ENCODE measurements at places on chromosomes 6 and 20. TPM values are rescaled to one million over a fixed set of nuclear protein-coding genes. Genes with fewer than 3 reads are reported as not detected.

PACSIN1 gene
- polyA plus RNA-seq, result 1.1 TPM

GRCh38 chr20:19978511-19979210, 38.5 kb upstream of the NAA20 start:
- DNase-seq, result no peak

TSPO2 gene
- 0.70 TPM for polyA plus RNA-seq

DNA sequence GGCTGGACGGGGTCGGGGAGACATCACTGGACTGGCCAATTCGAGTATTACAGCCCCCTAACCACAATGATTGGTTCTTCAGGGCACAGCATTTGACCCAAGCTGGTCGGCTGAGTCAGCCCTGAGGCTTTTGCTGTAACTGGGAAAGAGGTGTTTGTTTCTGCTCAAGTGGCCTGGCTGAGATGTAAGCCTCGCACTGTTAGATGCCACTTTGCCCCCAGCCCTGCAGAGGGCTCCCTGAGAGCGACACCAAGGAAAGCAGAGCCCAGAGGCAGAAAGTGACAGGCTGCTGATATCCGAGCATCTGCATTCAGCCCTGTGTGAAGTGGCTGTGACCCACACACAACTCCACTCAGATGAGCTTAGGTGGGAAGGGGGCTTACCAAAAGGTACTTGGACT, 19.4 kb downstream of the ERGIC3 start:
- no peak for DNase-seq

- DNase-seq, result no peak
These were observed 309.7 kb upstream of the AGPAT4 start for GRCh38 chr6:161583584-161583983.

CTNNBL1 gene
- polyA plus RNA-seq, result 26.3 TPM

LPA gene
- polyA plus RNA-seq, result not detected

GRCh38 chr6:37225350-37226169, 32.0 kb upstream of the TBC1D22B start:
- DNase-seq, result no peak

- no peak for DNase-seq
These were observed 82.8 kb upstream of the CDYL start for GRCh38 chr6:4693173-4693970.

GRCh38 chr6:110390404-110390803, 25.0 kb downstream of the DDO start:
- no peak for DNase-seq

- DNase-seq, result no peak
These were observed 740 bp downstream of the TRIM15 start for GRCh38 chr6:30163918-30164654.

GRCh38 chr20:64237316-64237715, 18.2 kb upstream of the PCMTD2 start:
- no peak for DNase-seq

DNA sequence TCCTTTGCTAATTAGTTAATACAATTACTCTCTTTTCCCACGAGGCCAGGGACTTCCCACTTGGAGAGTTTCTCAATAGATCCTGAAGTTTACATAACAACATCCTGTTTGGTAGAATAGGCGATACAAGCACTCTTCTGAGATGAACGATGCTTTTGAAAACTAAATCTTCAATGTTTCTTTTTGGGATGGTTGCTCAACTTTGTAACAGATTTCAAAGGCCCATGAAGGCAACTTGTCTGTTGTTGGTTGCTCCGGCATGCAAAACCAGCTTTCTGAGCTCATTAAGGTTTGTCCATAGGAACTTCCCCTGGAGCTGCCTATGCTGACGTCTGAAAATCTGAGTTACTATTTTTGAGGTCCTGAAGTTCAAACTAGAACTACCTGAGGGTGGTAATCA, 25.9 kb upstream of the ROS1 start:
- no peak for DNase-seq

- DNase-seq, result no peak
These were observed 594.2 kb upstream of the CHD6 start for GRCh38 chr20:42212391-42212790.

DNA sequence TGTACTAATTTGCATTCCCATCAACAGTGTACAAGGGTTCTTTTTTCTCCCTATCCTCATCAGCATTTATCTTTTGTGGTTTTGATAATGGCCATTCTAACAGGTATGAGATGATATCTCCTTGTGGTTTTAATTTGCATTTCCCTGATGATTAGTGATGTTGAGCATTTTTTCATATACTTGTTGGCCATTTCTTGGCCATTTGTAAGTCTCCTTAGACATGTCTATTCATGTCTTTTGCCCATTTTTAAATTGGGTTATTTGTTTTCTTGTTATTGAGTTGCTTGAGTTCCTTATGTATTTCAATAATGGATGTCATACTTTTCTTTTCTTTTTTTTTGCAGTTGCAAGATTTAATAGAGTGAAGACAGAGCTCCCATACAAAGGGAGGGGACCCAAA, 17.8 kb downstream of the FOXQ1 start:
- no peak for DNase-seq

- DNase-seq, result no peak
These were observed at the start of gene DST for GRCh38 chr6:56642366-56643261. DST (minus strand) TSS chr6:56642889.

SLC2A10 gene
- polyA plus RNA-seq, result 16.1 TPM

DNA sequence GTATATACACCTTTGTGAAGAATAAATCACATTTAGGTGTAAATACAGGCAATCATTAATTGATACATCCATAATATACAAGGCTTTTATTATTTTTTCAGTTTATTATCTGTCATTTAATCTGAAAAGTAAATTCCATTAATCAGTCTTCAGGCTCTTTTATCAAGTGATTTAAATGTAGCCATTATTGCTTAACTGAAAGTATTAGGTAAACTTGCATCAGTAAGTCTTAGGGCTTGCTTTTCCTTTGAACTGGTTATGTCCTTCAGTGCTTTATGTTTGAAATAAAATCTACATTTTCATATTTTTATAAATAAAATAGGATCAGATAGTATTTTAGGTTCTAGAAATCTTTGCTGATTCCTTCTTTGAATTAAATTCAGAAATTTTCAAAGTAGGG, 4.1 kb downstream of the TPBG start:
- DNase-seq, result no peak

- no peak for DNase-seq
These were observed 39.0 kb upstream of the NEDD9 start for GRCh38 chr6:11271228-11272020.

GRCh38 chr6:50842446-50842845, 23.8 kb downstream of the TFAP2B start:
- DNase-seq, result no peak

- no peak for DNase-seq
These were observed 123.5 kb upstream of the PREP start for GRCh38 chr6:105526225-105526872.

GPX6 gene
- not detected for polyA plus RNA-seq

DNA sequence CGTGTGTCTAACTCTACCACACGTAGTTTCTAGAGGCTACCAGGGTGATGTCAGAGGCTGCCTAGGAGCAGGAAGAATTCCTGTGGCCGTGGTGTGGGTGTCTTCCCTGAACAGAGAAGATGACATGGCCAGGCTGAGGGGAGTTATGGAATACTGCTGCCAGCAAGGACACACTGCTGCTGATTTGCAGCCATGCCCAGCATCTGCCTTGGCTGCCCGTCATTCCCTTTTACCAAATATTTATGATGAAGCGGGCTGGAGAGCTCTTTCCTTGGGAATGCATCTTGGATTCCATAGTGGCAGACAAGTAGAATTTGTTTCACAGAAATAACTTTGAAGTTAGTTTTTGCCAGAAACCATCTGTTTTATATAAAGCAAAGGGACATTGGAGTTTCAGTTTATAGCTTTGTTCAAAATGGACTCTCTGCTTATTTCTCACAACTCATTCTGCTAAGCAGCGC, 80.8 kb upstream of the VSTM2L start:
- DNase-seq, result no peak

SLC26A8 gene
- polyA plus RNA-seq, result 0.22 TPM

ADISSP gene
- 21.6 TPM for polyA plus RNA-seq

DNA sequence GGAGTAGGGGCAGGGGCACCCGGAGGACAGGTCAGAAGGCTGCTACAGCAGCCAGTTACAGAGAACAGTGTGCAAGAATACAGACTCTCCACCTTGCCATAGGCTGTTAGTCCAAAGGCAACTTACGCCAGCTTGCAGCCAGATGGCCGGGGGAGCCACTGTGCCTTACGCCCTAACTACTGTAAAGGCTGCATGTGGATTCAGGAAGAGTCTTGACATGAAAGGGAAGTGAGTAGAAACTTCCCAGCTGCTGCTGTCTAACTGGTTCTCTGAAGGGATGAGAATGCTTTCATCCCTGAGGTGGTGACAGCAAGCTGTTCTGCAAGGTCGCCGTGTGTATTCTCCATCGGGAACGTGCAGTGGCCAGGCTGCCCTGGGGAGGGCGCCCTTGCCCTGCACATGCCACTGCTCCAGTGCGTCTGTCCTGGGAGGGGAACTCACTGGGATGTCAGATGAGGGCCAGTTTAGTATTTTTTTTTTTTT, 46.1 kb downstream of the LYRM4 start:
- no peak for DNase-seq

GRCh38 chr20:20513720-20514119, 145.8 kb downstream of the INSM1 start:
- DNase-seq, result no peak

DNA sequence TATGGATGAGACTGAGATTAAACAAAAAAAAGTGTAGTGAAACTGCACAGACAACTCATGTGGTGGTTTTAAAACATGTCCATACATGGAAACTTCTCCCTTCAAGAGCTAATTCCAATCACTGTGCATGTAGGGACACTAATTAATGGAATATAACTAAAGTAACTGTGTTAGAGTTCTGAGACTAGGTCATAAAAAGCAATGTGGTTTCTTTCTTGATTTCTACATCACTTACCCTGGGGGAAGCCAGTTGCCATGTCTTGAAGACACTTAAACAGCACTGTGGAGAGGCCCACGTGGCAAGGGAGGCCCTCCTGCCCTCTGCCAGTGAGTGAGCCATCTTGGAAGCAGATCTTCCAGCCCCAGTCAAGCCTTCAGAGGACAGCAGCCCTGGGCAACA, 118.2 kb upstream of the DST start:
- no peak for DNase-seq

- no peak for DNase-seq
These were observed 774.5 kb downstream of the DHX35 start for GRCh38 chr20:39736434-39737327.

DNA sequence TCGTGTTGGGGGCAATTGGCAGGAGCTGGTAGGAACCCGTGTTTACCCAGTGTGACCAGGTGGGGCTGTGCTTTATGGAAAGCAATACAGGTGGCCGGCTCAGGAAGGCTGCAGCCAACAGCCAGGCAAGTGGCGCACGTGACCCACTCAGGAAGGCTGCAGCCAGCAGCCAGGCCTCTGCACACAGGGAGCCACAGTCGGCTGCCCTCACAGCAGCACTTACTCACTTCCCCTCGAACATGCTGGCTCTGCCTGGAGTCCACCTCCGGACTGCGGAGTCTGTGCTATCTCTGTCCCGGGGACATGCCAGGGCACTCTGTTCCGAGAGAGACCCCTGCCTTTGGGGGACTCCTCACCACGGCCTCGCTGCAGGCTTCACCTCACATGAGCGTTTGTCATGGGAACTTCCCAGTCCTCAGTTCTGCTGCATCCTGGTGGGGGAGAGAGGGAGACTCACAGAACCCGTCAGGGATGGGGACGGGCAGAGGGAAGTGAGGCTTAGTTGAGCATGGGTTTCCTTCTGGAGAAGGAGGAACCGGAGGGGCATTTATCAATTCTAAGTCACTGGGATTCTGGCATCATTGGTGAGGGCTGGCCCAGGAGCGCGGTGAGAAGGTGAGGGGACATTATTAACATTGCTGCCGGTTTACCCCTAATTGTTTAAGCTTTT, 76.8 kb downstream of the TTLL2 start:
- no peak for DNase-seq

PTK7 gene
- 53.2 TPM for polyA plus RNA-seq

GRCh38 chr6:40720375-40720748, 133.2 kb upstream of the LRFN2 start:
- DNase-seq, result no peak

GRCh38 chr20:29878777-29879442, 1378.6 kb upstream of the DEFB115 start:
- DNase-seq, result no peak

- DNase-seq, result no peak
These were observed 115.7 kb downstream of the TAF4 start for GRCh38 chr20:61949714-61950640.

SMOC2 gene
- polyA plus RNA-seq, result 74.8 TPM

GRCh38 chr20:20664795-20665589, 47.5 kb downstream of the RALGAPA2 start:
- peak; percentile 20 for DNase-seq

DNA sequence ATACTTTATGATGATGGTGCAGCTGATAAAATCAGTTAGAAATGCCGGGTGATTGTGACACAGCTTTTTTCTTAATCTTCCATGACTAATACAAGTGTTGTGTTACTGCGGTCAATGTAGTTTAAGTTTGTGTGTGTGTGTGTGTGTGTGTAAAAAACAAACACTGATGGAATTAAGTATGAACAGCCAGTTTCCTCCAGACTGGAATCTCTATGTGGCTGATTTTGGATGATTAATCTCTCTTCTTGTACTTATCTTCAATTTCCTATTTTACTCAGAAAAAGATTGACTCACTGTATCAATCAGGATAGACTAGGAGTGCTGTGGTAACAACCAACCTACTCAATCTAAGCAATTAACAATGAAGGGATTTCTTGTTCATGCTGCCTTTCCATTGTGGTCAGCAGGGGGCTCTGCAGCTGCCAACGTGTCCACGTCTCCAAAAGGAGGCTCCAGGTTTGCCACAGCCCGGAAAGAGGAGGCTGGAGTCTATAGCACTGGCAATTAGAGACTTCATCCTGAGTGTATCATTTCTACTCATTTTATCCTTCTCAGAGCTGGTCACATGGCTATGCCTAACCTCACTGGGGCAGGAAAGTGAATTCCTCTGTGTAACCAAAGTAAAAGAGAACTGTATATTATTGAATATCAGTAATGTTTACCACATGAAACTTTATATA, 107.7 kb downstream of the CD109 start:
- DNase-seq, result no peak

DNA sequence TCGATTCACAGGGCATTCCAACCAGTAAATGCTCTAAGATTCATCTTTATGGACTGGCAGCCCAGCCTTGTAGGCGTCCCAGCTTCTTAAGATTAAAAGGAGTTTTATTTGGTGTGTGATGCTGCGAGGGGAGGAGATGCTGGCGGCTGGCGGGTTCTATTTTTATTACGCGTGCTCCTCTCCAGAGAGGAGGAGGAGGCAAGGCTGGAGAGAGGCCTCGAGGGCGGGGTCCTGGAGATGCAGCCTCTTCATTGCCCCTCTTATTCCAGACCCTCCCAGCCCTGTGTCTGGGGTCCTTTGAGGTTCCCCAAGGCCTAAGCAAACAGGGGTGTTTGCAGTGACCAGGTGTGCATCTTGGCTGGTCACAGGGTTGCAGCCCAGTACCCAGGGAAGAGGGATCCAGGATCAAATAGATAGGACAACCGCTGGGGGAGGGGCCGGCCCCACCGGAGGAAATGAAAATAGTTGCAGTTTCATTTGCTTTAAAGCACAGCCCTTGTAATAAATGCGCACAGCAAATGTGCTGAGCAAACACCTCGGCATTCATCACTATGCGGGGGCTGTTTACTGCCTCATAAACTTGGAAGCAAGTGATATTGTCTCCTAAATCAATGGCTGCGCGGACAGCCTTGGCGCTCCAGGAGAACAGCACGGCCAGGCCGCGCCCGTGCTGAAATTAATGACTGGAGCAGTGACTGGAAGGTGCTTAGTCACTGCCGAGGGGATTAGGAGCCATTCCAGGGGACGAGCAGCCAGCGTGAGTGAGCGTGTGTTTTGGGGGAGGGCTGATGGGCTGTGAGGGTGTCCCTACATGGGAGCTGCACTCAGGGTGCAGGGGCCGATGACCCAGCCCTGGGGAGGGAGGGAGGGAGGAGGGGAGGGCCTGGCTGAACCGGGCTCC, 83.0 kb downstream of the TMEM242 start:
- no peak for DNase-seq

All from forelimb muscle (tissue), 1 donor.